NB4 (cell line): ENCODE measurements at places on chromosomes 6 and 20.

DNA sequence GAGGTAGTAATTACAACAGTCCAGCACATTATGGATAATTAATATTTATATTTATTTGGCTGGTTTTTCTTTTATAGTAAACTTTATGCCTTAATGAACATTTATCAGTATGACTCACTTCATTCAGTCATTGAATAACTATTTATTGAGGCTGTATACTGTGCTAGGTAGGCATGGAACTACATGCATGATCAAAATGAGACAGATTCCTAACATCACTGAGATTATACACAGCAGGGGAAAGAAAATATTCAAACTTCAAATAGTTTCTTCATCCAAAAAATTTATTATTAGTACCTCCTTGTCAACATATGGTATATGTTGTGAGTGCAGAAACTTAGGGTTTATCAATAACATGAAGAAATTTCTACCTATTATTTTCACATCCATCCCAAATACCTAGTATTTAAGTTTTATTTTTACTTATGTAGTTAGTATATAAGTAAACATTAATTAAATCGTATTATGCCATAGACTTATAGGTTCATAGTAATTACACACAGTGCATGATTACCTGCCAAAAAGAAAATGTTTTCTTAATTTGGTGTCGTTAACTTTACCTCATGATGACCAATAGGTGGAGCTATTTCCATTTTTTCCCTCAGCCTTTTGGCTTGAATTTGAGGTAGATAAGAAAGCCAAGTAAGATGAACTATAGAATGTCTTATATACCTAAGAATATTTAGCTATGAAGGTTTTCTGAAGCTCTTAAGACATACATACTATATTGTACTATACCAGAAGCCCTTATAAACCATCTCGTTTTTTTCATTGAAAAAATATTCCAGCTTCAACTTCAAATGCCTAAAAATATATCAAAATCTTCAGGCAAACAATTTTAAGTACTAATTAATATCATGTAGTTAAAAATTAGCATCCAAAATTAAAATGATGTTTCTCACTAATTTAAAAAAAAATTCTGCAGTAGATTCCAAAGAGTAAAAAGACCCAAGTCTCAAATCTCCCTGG is 12.5 kb upstream of the TMEM30A start:
- DNase-seq: peak; percentile 74

GRCh38 chr6:36227379-36228228 is 31.1 kb downstream of the BRPF3 start:
- no peak for DNase-seq

DNA sequence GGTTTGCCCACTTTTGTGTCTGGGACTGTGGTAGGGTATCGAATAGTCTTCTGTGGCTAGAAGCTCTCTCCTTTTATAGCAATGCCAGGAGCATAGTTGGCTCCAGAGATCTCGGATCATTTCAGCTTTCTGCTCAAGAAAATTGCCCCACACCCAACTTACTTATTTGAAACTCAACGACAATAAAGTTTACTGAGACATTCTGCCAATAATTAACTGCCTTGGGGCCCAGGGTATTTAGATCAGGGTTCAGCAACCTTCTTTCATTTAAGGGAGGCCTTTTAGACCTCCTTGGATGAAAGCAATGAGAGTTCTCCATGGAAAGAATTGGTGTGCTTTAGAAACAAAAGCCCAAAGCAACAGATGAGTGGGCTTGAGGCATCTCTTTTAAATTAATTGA is 53.8 kb upstream of the GMPR start:
- DNase-seq: no peak

- no peak for DNase-seq
Measured at GRCh38 chr20:32316667-32317066, 39.2 kb downstream of the KIF3B start.

- no peak for DNase-seq
Measured at GRCh38 chr20:46990017-46990595, 95.5 kb downstream of the EYA2 start.

DNA sequence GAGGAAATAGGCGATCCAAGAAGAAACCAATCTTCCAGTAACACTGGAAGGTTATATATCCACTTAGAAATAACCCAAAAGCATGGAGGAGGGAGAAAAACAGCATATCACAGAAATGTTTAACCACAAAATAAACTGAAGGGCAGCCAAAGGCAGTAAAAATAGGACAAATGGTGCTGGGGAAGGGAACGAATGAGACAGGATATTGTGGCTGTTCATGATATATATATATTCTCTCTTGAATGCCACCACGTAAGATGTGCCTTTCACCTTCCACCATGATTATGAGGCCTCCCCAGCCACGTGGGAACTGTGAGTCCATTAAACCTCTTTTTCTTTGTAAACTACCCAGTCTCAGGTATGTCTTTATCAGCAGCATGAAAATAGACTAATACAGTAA is 162.4 kb downstream of the TBC1D32 start:
- DNase-seq: no peak

GRCh38 chr6:98769546-98769945 is 64.8 kb upstream of the POU3F2 start:
- peak; percentile 32 for DNase-seq

GRCh38 chr6:119612911-119613381 is 263.4 kb upstream of the MAN1A1 start:
- DNase-seq: no peak

DNA sequence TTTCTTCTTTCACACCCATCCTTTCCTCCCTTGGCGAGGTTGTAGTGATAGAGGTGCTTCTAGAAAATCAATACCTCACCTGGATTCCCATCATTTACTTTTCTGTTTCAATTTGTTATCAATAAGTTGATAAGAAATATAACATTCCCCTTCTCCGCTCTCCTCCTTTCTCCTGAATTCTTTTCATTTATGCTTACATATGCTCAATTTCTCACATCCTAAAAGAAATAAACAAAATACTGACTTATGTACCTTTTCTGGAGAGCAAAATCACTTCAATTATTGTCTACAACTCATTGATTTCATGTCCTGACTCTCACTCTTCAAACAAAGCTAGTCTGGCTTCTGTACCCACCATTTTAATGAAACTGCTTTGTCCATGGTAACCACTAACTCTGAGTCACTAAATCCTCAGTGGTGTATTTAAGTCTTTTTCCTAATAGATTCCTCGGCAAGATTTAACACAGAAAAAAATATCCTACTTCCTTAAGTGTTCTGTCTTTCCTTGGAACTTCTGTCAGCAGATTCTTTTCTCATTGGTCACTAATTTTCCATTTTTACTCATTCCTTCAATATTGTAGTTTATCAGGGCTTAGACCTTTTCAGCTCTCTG is 289.6 kb downstream of the RFPL4B start:
- DNase-seq: no peak

DNA sequence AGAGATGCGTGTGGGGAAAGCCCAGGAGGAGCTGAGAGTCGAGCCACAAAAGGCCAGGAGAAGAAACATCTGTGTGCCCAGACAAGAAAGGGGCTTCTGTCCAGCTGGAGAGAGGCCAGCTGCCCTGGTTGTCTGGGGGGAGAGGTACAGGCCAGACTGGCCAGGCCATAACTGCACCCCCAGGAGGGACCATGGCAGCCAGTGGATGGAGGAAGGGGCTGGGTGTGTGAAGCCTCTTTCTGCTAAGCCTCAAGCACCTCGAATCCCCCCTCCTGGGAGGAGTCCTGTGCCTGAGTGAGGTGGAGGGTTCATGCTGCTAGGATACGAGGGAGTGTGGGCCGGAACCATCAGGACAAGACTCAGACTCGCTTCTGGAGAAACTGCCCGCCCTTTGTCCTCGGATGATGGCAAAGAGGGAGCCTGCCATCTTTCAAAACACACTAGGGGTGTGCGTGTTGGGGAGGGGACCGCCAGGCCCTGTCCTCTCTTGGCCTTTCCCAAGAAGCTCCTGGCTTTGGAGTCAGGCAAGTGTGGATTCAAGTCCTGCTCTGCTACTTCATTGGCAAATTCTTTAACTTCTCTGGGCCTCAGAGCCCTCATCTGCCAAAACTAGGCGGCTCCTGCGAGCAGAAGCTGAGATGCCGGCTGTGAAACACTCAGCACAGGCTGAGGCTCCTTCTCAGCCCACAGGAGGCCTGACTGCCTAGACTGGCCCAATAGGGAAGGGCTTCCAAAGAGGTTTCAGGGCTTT is 90.3 kb downstream of the ASXL1 start:
- DNase-seq: no peak

GRCh38 chr6:141482796-141483597 is 649.7 kb upstream of the GJE1 start:
- peak; percentile 70 for DNase-seq

GRCh38 chr20:33803921-33804337 is 7.2 kb upstream of the CHMP4B start:
- no peak for DNase-seq

GRCh38 chr6:23534351-23534750 is 591.7 kb upstream of the NRSN1 start:
- no peak for DNase-seq

- DNase-seq: no peak
Measured at GRCh38 chr6:141829566-141830360, 303.0 kb upstream of the GJE1 start.

GRCh38 chr6:79599725-79600259 is 31.3 kb upstream of the SH3BGRL2 start:
- no peak for DNase-seq
